ENCODE measurements at places on chromosomes 2 and 18.
A peak's percentile ranks its signal among the peaks of the same experiment; 100 is the strongest.

DNA sequence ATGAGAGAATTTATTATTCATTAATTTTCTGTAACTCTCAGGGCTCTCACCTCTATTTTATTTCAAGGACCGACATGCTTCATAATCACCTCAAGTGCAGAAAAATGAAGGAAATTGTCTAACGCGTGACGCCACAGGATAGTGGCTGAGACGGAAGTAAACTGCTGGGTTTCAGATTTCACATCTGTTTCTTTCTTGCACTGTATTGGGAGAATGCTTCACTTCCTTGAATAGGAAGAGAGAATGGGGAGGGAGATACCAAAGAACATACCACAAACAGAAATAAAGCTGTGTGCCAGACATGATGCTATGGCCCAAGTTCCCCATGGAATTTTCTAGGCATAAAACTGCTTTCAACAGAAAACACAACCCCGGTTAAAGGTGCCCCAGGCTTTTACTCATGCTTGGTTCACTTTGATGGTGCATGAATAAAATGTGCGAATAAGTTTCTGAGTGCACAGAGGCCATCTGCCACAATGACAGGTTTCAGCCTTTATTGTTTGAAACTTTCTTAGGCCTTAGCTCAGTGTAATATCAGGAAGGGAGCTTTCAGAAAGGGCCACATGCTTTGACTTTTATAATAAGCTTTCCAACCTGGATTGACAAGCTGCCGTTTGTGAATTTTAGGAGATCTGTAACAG is 1116.4 kb downstream of the SOCS6 start:
- DNase-seq, result no peak

DNA sequence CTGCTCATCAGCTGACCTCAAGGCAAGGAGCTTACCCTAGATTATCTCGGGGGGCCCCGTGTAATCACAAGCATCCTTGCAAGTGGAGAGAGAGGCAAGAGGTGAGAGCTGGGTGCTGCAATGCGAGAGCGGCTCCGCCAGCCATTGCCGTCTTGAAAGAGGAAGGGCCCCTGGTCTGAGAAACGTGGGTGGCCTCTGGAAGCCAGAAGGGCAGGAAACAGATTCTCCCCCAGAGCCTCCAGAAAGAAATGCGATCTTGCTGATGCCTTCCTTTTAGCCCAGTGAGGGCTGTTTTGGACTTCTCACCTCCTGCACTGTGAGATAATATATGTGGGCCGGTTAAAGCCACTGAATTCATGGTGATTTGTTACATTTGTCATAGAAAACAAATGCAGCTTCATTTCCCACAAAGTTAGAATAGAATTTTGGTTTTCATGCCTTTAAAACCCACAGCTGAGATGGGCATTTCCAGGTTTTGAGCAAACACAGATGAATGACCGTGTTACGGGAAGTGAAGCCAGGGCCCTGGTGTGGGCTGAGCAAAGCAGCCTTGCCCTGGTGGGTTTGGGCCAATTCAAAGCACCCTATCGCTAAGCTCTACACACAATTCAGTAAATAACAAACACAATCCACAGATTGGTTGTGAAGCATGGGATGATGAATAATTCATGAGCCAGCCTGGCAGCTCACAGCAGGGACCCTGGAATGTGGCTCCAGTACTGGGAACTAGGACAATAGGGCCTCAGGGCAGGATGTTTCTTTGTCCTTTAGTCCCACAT is 319.9 kb upstream of the HS6ST1 start:
- DNase-seq, result peak; percentile 93

- DNase-seq, result no peak
Observed at GRCh38 chr2:28055325-28055970, 164.9 kb downstream of the BABAM2 start.

DNA sequence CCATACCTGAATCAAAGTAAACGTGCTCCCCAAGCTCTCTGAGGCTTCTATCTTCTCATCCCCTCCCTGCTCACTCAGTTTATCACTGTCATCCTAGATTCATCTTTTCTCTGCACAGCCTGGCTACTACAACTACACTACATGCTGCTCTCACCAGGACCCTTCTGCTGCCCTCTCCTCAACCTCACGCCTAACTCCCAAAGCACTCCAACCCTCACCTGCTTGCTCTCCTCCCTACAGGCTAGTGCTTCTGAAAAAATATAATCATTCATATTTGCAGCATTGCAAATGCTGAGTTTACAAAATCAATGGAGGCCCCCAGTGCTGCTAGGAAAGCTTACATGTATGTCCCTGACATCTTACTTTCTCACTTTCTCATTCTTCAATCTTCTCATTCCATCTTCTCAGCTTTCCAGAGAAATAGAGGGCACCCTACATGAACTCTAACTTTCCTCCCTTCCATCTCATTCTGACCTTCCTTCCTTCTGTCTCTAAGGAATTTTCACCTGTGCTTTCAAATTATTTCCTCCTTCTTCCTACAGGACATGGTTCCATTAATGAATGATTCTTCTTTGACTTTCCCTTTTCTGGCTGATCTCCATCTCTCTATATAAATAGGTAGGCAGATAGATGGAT is 36.3 kb downstream of the EVA1A start:
- no peak for DNase-seq

DNA sequence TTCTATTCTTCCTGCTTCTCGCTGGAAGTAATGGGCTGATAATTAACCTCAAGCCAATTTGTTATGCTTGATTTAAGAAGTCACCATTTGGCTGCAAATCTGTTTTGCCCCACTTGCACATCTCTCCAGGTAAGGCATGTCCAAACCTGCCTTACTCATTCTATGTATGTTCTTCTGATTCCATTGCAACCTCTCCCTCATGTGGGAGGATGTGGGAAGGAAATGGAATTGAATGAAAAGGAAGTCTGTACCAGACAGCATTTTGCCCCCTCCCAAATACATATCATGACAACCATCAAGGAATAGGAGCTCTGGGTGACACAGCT is 131.7 kb downstream of the NRP2 start:
- DNase-seq, result no peak

All from neuronal stem cell (in vitro differentiated cells).